ENCODE measurements at places on chromosomes 5 and 9.

GRCh38 chr5:76971511-76971910, 18.7 kb downstream of the CRHBP start:
- no peak for DNase-seq

GRCh38 chr9:134681061-134681661, 39.6 kb downstream of the COL5A1 start:
- DNase-seq = no peak

- no peak for DNase-seq
Observed at GRCh38 chr5:84859056-84859455, 474.4 kb upstream of the EDIL3 start.

DNA sequence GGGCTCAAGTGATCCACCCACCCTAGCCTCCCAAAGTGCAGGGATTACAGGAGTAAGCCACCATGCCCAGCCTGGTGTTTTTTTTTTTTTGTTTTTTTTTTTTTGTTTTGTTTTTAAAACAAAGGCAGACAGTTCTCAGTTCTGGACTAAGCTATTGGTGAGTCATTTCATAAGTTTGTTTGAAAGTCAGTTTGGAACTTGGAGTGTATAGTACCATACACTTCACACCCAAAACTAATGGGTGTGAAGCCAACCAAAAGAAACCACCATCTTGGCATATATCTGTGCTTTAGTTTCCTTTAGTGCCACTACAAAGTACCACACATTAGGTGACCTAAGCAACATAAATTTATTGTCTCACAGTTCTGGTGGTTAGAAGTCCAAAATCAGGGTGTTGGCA, 13.4 kb downstream of the MAST4 start:
- DNase-seq = no peak

GRCh38 chr5:149422366-149423048, 43.4 kb upstream of the IL17B start:
- no peak for DNase-seq
